ENCODE measurements at places on chromosomes 5 and 9. TPM values are rescaled to one million over a fixed set of nuclear protein-coding genes. Genes with fewer than 3 reads are reported as not detected.

DNA sequence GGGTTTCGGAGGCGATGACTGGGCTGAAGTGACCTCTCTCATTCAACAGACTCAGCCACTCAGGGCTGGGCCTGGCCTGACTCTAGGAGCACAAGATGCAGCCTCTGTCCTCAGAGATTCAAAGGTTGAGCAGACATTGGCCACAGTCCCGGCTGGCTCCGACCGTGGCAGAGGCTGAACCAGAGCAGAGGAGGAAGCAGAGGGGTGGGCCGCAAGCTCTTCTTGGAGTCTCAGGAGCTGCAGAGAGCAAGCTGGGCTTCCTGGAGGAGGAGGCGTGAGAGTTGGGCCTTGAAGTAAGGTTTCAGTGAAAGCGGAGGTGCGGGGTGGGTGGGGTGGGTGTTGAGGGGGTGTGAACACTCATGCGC, 37.6 kb downstream of the ALG2 start:
- no peak overlapping the region for H3K4me3 ChIP-seq
- H3K4me1 ChIP-seq: peaks cover 6% of the 10 kb centered on the region
- H3K27me3 ChIP-seq: no peaks in the 10 kb centered on the region
- no peak for DNase-seq

DNA sequence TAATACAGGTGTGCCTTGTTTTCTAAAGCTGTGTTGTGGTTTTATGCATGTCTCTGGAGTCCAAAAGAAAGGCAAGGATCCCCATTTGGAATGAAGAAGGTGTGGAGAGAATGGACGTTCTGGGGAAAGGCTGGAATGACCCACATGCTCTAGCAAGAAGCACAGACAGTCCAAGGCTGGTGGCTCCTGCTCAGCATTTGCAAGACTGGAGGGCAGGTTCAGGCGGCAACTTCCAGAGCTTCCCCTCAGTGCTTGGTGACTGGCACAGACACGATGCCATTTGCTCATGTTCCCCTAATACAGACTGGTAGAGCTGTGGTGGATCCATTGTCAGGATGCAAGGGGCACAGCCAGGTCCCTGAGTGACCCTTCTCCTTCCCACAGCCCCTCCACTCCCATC, 8.2 kb downstream of the SLC22A4 start:
- H3K36me3 ChIP-seq: no peaks in the 10 kb centered on the region
- H3K27ac ChIP-seq: no peak overlapping the region
- H3K27me3 ChIP-seq: no peaks in the 10 kb centered on the region
- no peak for DNase-seq
- H3K4me1 ChIP-seq: no peaks in the 10 kb centered on the region

DNA sequence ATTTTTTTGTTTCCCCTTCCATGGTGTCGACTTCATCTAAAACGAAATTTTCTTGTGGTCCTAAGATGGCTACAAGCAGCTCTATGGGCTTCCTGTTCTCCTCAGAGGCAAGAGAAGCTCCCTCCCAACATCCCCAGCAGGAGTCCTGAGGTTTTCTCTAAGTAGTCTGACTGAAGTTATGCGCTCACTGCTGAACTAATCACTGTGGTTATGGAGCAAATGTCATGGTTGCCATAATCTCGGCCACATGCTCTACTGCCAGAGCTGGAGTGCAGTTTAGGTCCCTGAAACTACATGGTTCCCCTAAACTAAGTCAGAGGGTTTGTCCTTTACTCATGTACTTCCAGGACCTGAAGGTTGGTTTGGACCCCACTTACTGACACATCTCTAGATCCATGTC, 68.0 kb upstream of the MAMDC2 start:
- H3K36me3 ChIP-seq: no peaks in the 10 kb centered on the region
- no peak overlapping the region for H3K27ac ChIP-seq
- no peak overlapping the region for H3K4me3 ChIP-seq

DNA sequence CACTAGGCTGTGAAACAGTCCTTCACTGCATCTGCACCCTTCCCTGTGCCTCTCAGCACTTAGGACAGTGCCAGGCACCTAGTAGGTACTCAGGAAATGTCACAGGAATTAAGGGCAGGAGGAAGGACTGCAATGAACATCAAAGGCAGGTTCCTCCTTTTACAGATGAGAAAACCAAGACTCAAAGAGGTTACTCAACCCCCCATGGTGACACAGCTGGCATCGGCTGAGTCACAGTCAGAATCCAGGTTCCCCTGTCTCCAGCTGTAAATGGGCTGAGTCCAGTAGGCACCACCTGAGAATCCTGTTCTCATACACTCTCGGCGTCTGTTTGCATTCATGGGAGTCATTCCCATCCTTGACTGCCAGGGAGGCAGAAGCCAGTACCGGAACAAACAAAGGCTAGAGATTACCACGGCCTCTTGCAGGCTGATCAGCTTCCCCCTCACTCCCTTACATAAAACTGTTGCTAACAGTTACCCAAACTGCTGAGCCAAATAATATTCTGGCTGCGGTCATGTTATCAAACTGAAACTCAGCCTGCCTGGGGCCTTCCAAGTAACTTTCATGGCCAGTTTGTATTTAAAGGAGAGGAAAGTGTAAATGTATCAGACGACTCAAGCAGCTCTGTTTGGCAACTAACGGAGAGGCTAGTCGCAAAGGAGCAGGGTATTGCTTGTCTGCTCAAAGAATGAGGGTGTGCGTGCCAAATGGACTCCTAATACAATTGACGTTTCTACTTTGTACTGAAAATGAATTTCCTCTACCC, 201.7 kb downstream of the PAPPA start:
- DNase-seq: no peak
- no peaks in the 10 kb centered on the region for H3K36me3 ChIP-seq
- peaks cover 19% of the 10 kb centered on the region for H3K4me1 ChIP-seq
- H3K27me3 ChIP-seq: no peaks in the 10 kb centered on the region
- H3K27ac ChIP-seq: peak overlapping the region; percentile 50
- no peak overlapping the region for H3K4me3 ChIP-seq

DNA sequence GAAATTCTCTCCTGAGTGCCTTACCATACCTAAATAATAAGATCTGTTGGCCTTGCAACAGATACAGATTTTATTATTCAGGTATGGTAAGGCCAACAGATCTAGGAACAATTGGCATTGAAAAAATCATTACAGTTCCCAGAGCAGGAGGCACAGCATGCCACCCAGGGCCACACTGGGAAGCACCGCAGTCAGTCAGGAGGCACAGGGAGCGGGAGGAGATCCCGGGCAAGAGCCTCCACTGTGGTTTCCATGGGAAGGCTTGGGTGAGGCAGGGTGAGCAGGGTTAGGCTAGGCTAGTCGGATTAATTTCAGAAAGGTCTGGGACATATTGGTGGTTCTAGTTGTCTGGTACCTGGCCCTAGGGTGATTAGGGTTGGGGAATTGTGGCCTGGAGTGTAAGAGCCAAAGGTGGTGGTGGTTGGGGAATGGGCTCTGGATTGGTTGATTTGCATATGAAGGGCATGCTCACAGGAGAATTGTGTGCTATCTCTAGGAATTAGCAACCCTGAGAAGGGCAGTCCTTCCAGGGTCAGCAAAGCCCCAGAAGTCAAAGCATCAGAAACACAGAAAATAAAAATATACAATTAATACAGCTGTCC, 111.4 kb downstream of the PDE8B start:
- no peaks in the 10 kb centered on the region for H3K27me3 ChIP-seq
- peaks cover 16% of the 10 kb centered on the region for H3K4me1 ChIP-seq
- no peak for DNase-seq
- no peak overlapping the region for H3K27ac ChIP-seq
- no peaks in the 10 kb centered on the region for H3K36me3 ChIP-seq
- H3K4me3 ChIP-seq: no peak overlapping the region

DNA sequence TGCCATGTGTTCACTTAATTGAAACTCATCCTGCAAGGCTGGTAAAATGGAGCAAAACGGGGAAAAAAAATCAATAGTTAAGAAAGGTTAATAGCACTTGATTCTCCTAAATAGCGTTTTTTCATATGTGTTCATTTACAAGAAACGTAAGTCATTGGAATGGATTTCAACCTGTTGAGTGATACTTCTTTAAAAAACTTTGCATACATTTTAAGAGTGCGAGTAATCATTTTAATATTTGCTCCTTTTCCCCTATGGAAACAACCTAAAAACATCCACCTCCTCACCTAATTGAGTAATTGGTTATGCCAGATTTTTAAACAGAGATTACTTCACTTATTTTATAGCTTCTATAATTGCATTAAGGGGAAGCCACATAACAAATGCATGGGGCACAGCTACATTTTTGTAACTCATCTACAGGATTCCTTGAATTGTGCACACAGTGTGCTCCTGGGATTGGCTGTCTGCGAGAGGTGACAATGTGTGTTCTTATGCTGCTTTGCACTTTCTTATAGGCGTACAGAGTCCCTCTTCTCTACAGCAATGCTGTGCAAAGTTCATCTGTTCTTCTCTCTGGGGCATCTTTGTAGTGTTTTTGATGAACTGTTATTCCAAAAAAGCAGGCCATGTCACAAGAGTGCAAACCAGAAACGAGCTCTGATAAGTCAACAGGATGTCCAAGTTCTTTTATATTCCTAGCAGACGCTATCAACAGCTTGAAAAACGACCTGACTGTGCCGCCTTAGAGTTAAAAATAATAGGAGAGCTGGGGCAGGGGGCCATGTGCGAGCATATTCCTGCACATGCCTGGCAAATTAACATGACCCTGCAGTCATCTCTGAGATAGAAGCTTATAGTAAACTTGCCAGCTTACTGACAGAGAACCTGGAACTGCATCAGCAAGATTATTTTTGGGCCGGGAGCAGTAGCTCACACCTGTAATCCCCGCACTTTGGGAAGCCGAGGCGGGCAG, 117.9 kb downstream of the GOLPH3 start:
- DNase-seq: no peak
- no peak overlapping the region for H3K27ac ChIP-seq
- no peaks in the 10 kb centered on the region for H3K36me3 ChIP-seq
- no peaks in the 10 kb centered on the region for H3K4me1 ChIP-seq
- H3K27me3 ChIP-seq: no peaks in the 10 kb centered on the region

DNA sequence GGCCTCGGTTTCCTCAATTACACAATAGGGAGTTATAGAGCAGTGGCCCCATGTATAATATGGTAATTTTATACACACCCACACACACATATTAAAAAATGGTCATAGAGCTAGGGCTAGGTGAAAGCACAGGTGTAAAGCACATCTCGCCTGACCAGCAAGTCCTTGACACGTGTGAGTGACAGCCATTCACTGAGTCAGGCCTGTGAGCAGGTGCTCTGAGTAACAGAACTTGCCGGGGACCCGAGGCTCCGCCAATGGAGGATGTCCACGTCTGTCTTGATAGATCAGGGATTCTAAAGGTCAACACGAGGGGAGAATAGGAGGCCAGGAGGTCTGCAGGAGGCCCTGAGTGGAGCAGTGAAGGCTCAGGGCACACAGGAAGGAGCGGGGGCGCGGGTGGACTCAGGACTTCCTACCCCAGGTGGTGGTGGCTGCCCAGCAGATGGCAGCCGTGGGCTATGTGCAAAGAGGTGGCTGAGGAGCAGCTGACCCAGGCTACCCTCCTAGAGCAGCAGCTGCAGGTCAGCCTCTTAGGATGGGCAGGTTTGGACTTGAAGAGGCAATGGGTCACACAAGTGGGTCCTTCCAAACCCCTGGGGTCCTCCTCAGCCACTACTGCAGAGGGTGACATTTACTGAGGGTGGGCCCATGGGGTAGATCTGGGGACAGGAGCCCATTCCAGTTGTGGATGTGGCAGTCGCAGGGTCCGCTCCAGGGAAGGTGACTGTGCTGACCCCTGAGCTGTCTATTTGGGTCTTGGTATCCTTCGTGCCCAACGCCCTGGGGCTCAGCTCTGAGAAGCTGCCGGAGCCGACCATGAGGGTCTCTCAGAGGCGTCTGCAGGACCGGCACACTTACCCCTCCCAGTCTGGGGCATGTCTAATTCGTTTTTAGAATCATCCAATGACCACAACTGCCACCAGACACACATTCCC, 45.9 kb downstream of the PRRT1B start:
- no peaks in the 10 kb centered on the region for H3K4me1 ChIP-seq
- H3K36me3 ChIP-seq: peaks cover 23% of the 10 kb centered on the region
- DNase-seq: peak; percentile 87
- H3K27me3 ChIP-seq: no peaks in the 10 kb centered on the region

DNA sequence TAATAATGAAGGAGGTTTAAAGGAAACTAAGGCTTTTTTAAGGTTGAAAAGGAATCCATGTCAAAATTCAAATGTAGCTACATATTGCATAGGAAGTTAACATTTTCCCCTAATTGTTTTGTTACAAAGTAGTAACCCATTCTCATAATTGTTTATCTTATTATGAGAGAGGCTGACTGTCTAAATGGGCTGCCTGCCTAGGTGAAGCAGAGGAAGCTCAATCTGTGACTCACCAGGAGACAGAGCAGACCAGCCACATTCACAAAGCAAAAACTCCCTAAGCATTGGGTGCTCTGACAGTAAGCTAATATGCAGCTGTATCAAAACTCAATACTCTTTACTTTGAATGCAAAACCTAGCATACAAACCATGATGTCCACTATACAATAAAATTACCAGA, 208.5 kb downstream of the ROR2 start:
- peaks cover 6% of the 10 kb centered on the region for H3K36me3 ChIP-seq
- peaks cover 26% of the 10 kb centered on the region for H3K4me1 ChIP-seq
- peak overlapping the region; percentile 73 for H3K27ac ChIP-seq
- DNase-seq: no peak
- no peak overlapping the region for H3K4me3 ChIP-seq
- no peaks in the 10 kb centered on the region for H3K27me3 ChIP-seq

GRCh38 chr5:98130261-98131035, 643.0 kb upstream of the RGMB start:
- H3K4me3 ChIP-seq: no peak overlapping the region
- no peaks in the 10 kb centered on the region for H3K27me3 ChIP-seq
- DNase-seq: no peak
- H3K27ac ChIP-seq: no peak overlapping the region
- H3K4me1 ChIP-seq: no peaks in the 10 kb centered on the region

DNA sequence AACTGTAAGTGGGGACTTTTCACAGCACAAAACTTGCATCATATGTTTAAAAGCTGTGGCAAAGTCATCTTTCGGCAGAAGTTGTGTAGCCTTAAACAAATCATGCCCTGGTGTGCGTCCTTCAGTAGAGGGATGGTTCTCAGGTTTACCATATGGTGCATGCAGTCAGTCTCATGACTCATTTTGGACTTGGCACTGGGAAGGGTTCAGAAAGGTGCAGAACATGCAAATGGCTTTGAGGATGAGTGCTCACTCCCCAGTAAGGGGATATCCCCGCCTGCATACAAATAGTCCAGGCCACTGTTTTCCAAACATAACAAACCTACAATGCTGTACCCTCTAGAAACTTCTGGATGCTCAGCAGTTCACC, 260.3 kb downstream of the NDUFS4 start:
- H3K27me3 ChIP-seq: no peaks in the 10 kb centered on the region
- H3K4me1 ChIP-seq: no peaks in the 10 kb centered on the region
- no peaks in the 10 kb centered on the region for H3K36me3 ChIP-seq
- no peak overlapping the region for H3K27ac ChIP-seq
- no peak overlapping the region for H3K4me3 ChIP-seq

- H3K27me3 ChIP-seq: no peaks in the 10 kb centered on the region
- H3K4me1 ChIP-seq: peaks cover 21% of the 10 kb centered on the region
- H3K4me3 ChIP-seq: no peak overlapping the region
- DNase-seq: no peak
These were observed 281.4 kb downstream of the CWC27 start for GRCh38 chr5:65050140-65050539.

GRCh38 chr9:89543621-89544278, 45.8 kb upstream of the SEMA4D start:
- DNase-seq: no peak
- H3K4me1 ChIP-seq: no peaks in the 10 kb centered on the region
- no peak overlapping the region for H3K4me3 ChIP-seq
- H3K27me3 ChIP-seq: peaks cover 4% of the 10 kb centered on the region
- no peaks in the 10 kb centered on the region for H3K36me3 ChIP-seq

Gene GMCL2
- not detected for total RNA-seq

Gene GPRIN1
- 0.55 TPM for total RNA-seq

Gene SLC45A2
- total RNA-seq: not detected

Gene IFNA13
- total RNA-seq: not detected

Gene SLC34A3
- not detected for total RNA-seq
